ENCODE measurements at places on chromosomes 2 and 18.
A peak's percentile ranks its signal among the peaks of the same experiment; 100 is the strongest.

GRCh38 chr2:149513461-149513860 lies 74.1 kb downstream of the MMADHC start:
- no peak for DNase-seq

DNA sequence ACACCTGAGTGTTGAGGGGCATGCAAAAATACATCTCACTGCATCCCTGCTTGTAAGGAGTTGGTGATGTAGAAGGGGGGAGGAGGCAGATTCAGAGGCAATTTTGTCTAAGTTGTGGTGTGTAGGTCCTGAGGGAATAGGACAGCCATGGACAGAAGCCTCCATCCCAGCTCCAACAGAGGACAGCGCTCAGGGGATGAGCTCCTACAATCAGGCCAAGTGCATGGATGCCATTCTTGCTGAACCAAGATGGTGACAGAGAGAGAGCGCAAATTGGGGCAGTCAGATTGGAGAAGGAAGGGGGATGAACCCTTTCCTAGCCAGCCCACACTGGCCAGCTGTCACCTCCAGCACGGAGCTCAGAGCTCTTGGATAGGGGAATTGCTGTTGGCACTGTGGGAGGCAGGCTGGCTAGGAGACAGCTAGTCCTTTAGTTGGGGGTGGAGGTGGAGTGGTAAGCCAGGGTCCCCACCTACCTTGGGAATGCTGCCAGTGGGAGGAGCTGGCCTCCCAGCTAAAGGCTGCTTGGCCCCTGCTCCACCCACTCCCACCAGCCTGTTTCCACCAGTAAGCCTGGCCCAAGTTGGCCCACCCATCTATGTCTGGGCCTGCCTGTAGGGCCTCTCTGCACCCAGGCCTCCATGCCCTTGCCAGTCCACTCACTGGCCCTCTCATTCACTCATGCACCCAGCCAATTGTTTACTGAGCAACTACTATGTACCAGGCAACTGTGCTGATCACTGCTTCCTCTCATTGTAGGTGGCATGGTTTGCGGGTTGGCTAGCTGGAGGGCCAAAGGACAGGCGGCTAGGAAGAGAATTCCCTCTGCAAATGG lies 2.5 kb upstream of the PER2 start:
- DNase-seq: no peak

- no peak for DNase-seq
Measured at GRCh38 chr18:13076886-13077285, 85.7 kb downstream of the CEP192 start.

- DNase-seq: no peak
Measured at GRCh38 chr2:175855794-175856453, 146.1 kb downstream of the LNPK start.

- peak; percentile 25 for DNase-seq
Measured at GRCh38 chr2:65722028-65722778, 289.8 kb upstream of the SPRED2 start.

All from iPS DF 19.7 (cell line).